ENCODE measurements at places on chromosomes 1 and 21.

GRCh38 chr1:24027838-24028468, 47.8 kb upstream of the SRSF10 start:
- no peak for DNase-seq
- no peak overlapping the region for H3K27ac ChIP-seq
- H3K4me3 ChIP-seq, result no peak overlapping the region
- no peaks in the 10 kb centered on the region for H3K27me3 ChIP-seq

- DNase-seq, result no peak
- H3K27ac ChIP-seq, result no peak overlapping the region
Observed at GRCh38 chr1:84202126-84202525, 58.1 kb downstream of the PRKACB start.

DNA sequence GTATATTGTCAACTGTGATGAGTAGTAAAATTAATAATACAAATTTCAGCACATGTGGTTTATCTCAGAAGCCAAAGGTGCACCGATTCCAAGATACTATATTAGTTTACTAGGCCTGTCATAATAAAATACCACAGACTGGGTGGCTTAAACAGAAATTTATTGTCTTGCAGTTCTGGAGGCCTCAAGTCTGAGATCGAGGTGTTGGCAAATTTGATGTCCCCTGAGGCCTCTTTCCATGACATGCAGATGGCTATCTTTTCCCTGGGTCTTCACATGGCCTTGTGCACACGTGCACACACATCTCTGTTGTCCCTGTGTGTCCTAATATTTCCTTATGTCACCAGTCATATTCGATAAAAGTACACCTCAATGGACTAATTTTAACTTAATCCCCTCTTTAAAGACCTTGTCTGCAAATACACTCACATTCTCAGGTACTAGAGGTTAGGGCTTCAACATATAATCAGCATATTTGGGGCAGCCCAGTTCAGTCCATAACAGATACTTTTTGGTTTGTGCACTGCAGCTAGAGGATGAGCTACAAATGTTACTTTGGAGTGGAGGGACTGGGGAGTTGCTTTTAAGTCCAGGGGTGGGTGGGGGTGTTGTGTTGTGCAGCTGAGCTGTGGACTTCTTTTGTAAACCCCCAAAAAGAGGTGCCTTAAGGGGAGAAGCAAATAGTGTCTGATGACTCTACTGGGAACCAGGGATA, 21.4 kb downstream of the TSNAX start:
- H3K4me1 ChIP-seq, result peaks cover 12% of the 10 kb centered on the region
- DNase-seq, result no peak
- H3K4me3 ChIP-seq, result no peak overlapping the region
- H3K27ac ChIP-seq, result no peak overlapping the region
- no peaks in the 10 kb centered on the region for H3K27me3 ChIP-seq

- peaks cover 9% of the 10 kb centered on the region for H3K27me3 ChIP-seq
- H3K36me3 ChIP-seq, result no peaks in the 10 kb centered on the region
- no peak for DNase-seq
- no peaks in the 10 kb centered on the region for H3K4me1 ChIP-seq
- no peak overlapping the region for H3K4me3 ChIP-seq
- H3K27ac ChIP-seq, result no peak overlapping the region
Observed at GRCh38 chr1:157439302-157439954, 112.9 kb downstream of the FCRL5 start.

DNA sequence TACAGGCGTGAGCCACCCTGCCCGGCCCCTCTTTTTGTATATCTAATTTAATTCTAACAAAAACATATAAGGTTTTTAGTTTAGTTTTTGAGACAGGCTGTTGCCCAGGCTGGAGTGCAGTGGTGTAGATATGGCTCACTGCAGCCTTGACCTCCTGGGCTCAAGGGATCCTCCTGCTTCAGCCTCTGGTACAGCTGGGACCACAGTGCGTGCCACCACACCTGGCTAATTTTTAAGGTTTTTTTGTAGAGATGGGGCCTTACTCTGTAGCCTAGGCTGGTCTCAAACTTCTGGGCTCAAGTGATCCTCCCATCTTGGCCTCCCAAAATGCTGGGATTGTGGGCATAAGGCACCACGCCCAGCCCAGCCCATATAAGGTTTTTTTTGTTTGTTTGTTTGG, 18.8 kb downstream of the ENSA start:
- H3K4me1 ChIP-seq, result peaks cover 56% of the 10 kb centered on the region
- H3K4me3 ChIP-seq, result no peak overlapping the region
- peaks cover 35% of the 10 kb centered on the region for H3K36me3 ChIP-seq
- H3K27me3 ChIP-seq, result no peaks in the 10 kb centered on the region

DNA sequence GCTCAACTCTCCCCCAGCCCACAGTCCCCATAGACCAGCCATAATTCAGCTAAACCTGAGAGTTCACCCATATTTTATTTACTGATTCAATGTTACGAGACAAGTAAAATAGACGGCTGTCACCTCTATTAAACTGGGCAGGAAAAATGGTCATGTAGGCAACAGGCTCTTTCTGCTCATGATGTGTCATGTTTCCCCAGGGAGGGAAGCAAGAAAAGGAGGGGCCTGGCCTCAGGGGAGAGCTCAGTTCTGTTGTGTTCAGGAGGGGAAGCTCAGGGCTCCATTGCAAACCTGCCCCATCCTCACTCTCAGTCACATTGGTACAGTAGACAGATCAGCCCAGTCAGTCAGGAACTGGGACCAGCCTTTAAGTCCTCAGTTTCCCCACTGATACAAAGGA, 12.8 kb downstream of the GRIK3 start:
- no peaks in the 10 kb centered on the region for H3K27me3 ChIP-seq
- no peak overlapping the region for H3K27ac ChIP-seq
